ENCODE measurements at places on chromosomes 12 and 14. TPM values are rescaled to one million over a fixed set of nuclear protein-coding genes. Genes with fewer than 3 reads are reported as not detected.

GRCh38 chr12:53751336-53752191 lies at the start of gene CISTR:
Gene CISTR, minus strand, starts transcription at chr12:53751979.
- no peak for DNase-seq
- no peak within 1 kb of the TSS for H3K4me3 ChIP-seq
- H3K36me3 ChIP-seq: no peaks in the 10 kb centered on the region
- H3K27ac ChIP-seq: no peak within 1 kb of the TSS

DNA sequence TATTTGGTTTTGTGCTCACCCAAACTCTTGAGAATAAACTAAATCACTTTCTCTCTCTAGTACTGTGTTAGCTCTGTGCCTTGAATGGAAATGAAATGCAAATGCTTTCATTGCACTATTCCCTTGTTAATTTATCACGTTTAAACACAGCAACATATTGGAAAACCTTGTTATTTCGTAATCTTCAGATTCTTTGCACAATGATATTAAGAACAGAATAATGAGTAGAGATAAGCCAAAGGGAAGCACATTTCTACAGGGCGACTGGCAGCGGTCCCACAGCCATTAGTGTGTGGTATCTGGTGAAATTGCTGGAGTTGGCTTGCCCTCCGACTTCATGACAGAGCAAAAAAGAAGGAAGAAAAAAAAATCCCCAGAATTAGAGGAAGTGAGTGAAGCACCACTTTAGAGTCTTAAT lies 166.1 kb upstream of the E2F7 start:
- no peak overlapping the region for H3K27ac ChIP-seq
- no peaks in the 10 kb centered on the region for H3K36me3 ChIP-seq
- H3K27me3 ChIP-seq: peaks cover 2% of the 10 kb centered on the region
- no peak for DNase-seq
- H3K4me1 ChIP-seq: no peaks in the 10 kb centered on the region

DNA sequence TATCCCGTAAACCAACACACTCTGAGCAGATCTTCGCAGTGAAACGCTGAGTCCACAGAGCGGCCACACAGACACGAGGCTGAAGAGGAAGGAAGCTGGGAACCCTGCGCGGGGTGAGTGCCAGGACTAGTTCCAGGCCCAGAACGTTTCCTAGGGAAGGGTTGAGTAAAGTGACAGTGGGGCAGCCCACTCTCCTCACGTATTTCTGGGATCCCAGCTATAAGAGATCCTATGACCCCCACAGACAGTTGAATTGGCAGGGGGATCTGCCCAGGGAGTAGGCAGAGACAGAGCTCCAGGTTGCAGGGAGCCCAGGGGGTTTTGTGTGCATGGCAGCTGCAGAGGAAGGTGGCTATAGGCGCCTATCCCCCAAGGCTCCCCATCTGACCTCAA lies 51.1 kb downstream of the GTF2A1 start:
- H3K4me3 ChIP-seq: peak overlapping the region; percentile 87
- no peaks in the 10 kb centered on the region for H3K27me3 ChIP-seq
- peaks cover 22% of the 10 kb centered on the region for H3K4me1 ChIP-seq
- H3K27ac ChIP-seq: peak overlapping the region; percentile 98
- no peaks in the 10 kb centered on the region for H3K36me3 ChIP-seq

- H3K4me3 ChIP-seq: no peak overlapping the region
- no peaks in the 10 kb centered on the region for H3K4me1 ChIP-seq
- DNase-seq: no peak
- H3K36me3 ChIP-seq: peaks cover under 1% of the 10 kb centered on the region
- H3K27me3 ChIP-seq: peaks cover 18% of the 10 kb centered on the region
Observed at GRCh38 chr12:63170321-63170720, 19.3 kb upstream of the AVPR1A start.

Gene KRT7
- not detected for total RNA-seq

- H3K36me3 ChIP-seq: peaks cover 5% of the 10 kb centered on the region
- H3K4me1 ChIP-seq: peaks cover 6% of the 10 kb centered on the region
- DNase-seq: no peak
- no peak overlapping the region for H3K4me3 ChIP-seq
- no peaks in the 10 kb centered on the region for H3K27me3 ChIP-seq
Observed at GRCh38 chr12:92010853-92011701, 134.6 kb downstream of the BTG1 start.

DNA sequence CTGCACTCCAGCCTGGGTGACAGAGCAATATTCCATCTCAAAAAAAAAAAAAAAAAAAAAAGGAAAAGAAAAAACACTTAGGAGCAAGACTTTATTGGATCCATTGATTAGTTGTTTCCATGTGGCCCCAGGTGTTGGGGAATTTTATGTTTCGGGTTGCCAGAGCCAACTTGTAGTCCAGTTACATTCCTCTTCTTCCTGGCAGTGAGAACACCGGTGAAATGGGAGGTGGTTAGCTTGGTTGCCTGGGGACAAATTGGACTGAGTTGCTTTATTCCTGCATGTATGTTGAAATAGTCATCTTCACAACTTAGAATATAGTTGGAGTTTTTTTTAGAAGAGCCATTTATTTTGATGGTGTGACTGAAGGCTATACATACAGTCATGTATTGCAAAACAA lies 12.6 kb downstream of the RCOR1 start:
- H3K27ac ChIP-seq: no peak overlapping the region
- H3K27me3 ChIP-seq: no peaks in the 10 kb centered on the region
- H3K4me1 ChIP-seq: peaks cover 27% of the 10 kb centered on the region
- H3K4me3 ChIP-seq: no peak overlapping the region
- no peak for DNase-seq
- H3K36me3 ChIP-seq: no peaks in the 10 kb centered on the region

DNA sequence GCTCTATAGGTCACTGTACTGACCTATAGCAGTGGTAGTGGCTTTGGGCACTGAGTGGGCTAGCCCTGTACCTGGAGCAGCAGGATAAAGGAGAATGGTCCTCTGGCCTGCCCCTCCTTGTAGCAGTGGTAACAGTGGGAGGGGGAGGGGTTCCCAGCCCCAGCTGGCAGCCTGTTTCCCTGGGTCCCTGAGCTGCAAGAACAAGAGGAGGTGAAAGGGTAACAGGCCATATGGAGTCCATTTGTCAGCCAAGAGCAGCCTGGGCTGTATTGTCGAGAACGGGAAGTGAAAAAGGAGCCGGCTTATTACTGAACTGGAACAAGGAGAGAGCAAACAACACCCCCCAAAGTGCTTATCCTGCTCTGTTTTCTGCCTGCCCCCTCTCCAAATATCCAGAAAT lies 73.8 kb upstream of the SRSF5 start:
- no peak overlapping the region for H3K4me3 ChIP-seq
- H3K27me3 ChIP-seq: no peaks in the 10 kb centered on the region
- peaks cover 54% of the 10 kb centered on the region for H3K4me1 ChIP-seq
- H3K36me3 ChIP-seq: no peaks in the 10 kb centered on the region

GRCh38 chr14:49703965-49704364 lies 11.0 kb downstream of the KLHDC1 start:
- H3K4me1 ChIP-seq: no peaks in the 10 kb centered on the region
- no peak overlapping the region for H3K27ac ChIP-seq
- no peak for DNase-seq
- no peaks in the 10 kb centered on the region for H3K27me3 ChIP-seq

- H3K4me3 ChIP-seq: no peak overlapping the region
- peaks cover 10% of the 10 kb centered on the region for H3K36me3 ChIP-seq
- no peak for DNase-seq
- H3K4me1 ChIP-seq: peaks cover 12% of the 10 kb centered on the region
- H3K27me3 ChIP-seq: peaks cover 3% of the 10 kb centered on the region
- no peak overlapping the region for H3K27ac ChIP-seq
Observed at GRCh38 chr12:105316931-105317852, 13.3 kb upstream of the C12orf75 start.

GRCh38 chr12:67764946-67765619 lies 116.5 kb downstream of the DYRK2 start:
- no peak for DNase-seq
- H3K4me3 ChIP-seq: no peak overlapping the region
- H3K4me1 ChIP-seq: peaks cover 20% of the 10 kb centered on the region

GRCh38 chr12:12648951-12649650 lies 37.4 kb downstream of the CREBL2 start:
- no peak overlapping the region for H3K4me3 ChIP-seq
- H3K4me1 ChIP-seq: peaks cover 4% of the 10 kb centered on the region
- no peak for DNase-seq
- H3K27me3 ChIP-seq: no peaks in the 10 kb centered on the region
- H3K36me3 ChIP-seq: peaks cover 35% of the 10 kb centered on the region

Gene CDK17
- total RNA-seq: 33.4 TPM

DNA sequence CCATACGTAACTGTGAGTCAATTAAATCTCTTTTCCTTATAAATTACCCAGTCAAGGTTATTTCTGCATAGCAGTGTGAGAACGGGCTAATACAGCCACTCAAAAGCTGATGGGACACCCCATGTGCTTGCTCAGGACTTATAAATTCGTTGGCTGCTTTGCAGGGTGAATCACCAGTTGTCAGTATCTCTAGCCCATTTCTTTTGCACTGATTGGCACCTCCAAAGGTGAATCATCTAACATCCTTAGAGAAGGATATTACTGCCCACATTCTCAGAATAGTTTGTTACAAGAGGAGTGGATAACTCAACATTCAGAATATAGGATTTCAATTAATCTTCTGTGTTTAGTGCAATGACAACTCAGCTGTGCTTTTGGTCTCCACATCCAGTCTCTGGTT lies 601.5 kb downstream of the KCNH5 start:
- no peak for DNase-seq
- peaks cover 6% of the 10 kb centered on the region for H3K27me3 ChIP-seq
- H3K27ac ChIP-seq: no peak overlapping the region
- H3K4me3 ChIP-seq: no peak overlapping the region

DNA sequence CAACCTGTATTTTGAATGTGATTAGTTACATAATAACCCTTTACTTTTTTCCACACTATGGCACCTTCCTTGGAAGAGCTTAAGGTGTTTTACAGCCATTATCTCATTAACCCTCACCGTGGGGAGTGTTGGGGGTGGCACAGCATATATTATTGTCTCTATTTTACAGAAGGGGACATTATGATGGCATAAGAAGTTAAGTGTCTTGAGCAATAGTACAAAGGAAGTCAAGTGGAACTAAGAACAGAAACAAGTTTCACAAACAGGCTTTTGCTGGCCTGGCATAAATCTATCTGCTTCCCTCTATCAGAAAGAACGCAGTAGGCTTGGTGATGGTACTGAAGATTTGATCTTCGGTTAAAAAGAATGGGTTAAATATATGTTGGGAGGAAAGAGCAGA lies 169.7 kb upstream of the OTX2 start:
- no peak for DNase-seq
- no peak overlapping the region for H3K27ac ChIP-seq
- H3K36me3 ChIP-seq: no peaks in the 10 kb centered on the region
- H3K4me3 ChIP-seq: no peak overlapping the region
- H3K4me1 ChIP-seq: peaks cover 8% of the 10 kb centered on the region

Gene HSP90AA1
- total RNA-seq: 771 TPM

- peaks cover 3% of the 10 kb centered on the region for H3K27me3 ChIP-seq
- H3K36me3 ChIP-seq: no peaks in the 10 kb centered on the region
- H3K27ac ChIP-seq: no peak overlapping the region
- no peak for DNase-seq
- no peaks in the 10 kb centered on the region for H3K4me1 ChIP-seq
Observed at GRCh38 chr12:126869644-126870043, 1397.3 kb upstream of the TMEM132C start.

DNA sequence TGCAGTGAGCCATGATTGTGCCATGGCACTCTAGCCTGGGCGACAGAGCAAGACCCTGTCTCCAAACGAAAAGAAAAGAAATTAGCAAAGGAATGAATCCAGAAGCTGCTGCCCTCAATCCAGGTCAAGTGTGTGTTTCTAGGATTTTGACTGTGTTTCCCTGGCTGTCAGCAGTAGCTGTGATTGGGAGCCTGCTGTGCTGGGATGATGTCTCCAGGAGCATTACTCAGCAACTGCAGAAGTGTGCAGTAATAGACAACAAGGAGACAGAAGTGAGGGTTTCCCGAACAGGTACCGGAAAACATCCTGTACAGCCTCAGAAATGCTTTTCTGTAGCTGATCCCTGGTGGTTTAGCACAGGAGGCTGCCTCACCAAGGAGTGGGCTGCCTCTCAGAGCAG lies 492.5 kb downstream of the FUT8 start:
- H3K36me3 ChIP-seq: peaks cover 10% of the 10 kb centered on the region
- DNase-seq: no peak
- no peak overlapping the region for H3K4me3 ChIP-seq
- H3K27ac ChIP-seq: no peak overlapping the region

- DNase-seq: no peak
- no peak overlapping the region for H3K27ac ChIP-seq
- H3K27me3 ChIP-seq: no peaks in the 10 kb centered on the region
- no peaks in the 10 kb centered on the region for H3K36me3 ChIP-seq
- no peaks in the 10 kb centered on the region for H3K4me1 ChIP-seq
- H3K4me3 ChIP-seq: no peak overlapping the region
Observed at GRCh38 chr14:65403231-65403630, 9.3 kb upstream of the FUT8 start.

DNA sequence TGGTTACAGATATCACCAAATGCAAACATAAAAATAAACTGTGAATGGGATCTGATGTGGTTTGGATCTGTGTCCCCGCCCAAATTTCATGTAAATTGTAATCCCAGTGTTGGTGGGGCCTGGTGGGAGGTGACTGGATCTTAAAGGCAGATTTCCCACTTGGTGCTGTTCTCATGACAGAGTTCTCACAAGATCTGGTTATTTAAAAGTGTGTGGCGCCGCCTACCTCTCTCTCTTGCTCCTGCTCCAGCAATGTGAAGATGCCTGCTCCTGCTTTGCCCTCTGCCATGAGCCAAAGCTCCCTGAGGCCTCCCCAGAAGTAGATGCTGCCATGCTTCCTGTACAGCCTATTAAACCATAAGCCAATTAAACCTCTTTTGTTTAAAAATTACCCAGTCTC lies 47.8 kb downstream of the SLC25A21 start:
- H3K36me3 ChIP-seq: no peaks in the 10 kb centered on the region
- no peak overlapping the region for H3K4me3 ChIP-seq
- H3K27ac ChIP-seq: peak overlapping the region; percentile 50
- H3K4me1 ChIP-seq: no peaks in the 10 kb centered on the region
- no peak for DNase-seq

Gene MBIP
- 29.5 TPM for total RNA-seq

DNA sequence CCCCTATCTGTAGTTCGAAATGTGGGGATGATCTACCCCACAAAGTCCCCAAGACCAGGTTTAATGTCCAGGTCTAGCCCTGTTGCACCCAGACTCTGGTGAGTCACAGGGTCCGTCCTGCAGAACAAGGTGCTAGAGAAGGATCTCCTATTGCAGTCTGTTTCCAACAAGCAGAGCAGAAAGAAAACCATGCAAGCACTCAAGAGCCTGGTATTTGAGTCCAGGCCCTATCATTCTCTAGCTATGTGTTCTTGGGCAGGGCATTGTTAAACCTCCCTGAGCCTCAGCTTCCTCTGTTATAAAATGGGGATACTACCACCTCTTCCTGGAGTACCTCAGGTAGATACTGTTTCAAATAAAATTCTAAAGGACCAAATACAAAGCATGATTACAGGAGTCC lies 24.4 kb downstream of the MAP3K9 start:
- no peaks in the 10 kb centered on the region for H3K27me3 ChIP-seq
- H3K4me3 ChIP-seq: no peak overlapping the region
- no peak for DNase-seq
- no peak overlapping the region for H3K27ac ChIP-seq
- H3K4me1 ChIP-seq: no peaks in the 10 kb centered on the region

GRCh38 chr14:21965042-21965441 lies 291.4 kb upstream of the OR4E1 start:
- no peak for DNase-seq
- H3K4me1 ChIP-seq: no peaks in the 10 kb centered on the region
- no peak overlapping the region for H3K27ac ChIP-seq
- no peaks in the 10 kb centered on the region for H3K36me3 ChIP-seq
- H3K4me3 ChIP-seq: no peak overlapping the region

- no peaks in the 10 kb centered on the region for H3K27me3 ChIP-seq
- peak overlapping the region; percentile 73 for H3K27ac ChIP-seq
- peak overlapping the region; percentile 79 for H3K4me3 ChIP-seq
- peaks cover 69% of the 10 kb centered on the region for H3K4me1 ChIP-seq
- no peaks in the 10 kb centered on the region for H3K36me3 ChIP-seq
Observed at GRCh38 chr12:15688202-15688736, 100.9 kb downstream of the EPS8 start.

Data from neural crest cell (in vitro differentiated cells).